ENCODE measurements at places on chromosomes 1 and 21.

DNA sequence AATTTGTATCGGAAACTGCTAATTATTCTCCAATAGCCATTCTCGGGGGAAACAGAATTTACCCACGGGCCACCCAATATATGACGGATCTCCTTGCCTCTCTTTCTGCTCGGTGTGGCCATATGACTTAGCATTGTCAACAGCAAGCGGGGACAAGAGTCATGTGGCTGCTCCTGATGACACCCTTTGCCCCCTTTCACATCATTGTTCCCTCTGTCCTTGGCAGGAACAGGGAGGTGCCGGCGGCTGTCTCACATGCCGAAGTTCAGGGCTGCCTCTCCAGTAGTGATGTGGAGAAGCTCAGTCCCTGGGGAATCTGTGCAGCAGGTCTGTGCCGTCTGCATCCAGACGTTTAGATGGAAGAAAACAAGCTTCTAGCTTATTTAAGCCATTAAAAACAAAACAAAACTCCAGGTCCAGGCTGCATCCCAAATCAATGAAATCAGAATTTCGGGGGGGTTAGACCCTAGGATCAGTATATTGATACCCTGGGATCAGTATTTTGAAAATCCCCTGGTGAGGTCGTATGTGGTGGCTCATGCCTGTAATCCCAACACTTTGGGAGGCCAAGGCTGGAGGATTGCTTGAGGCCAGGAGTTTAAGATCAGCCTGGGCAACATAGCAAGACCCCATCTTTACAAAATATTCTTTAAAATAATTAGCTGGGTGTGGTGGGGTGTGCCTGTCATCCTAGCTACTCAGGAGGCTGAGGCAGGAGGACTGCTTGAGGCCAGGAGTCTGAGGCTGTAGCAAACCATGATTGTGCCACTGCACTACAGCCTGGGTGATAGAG lies 10.8 kb downstream of the MYOM3 start:
- DNase-seq = no peak

- DNase-seq = no peak
Observed at GRCh38 chr1:160221089-160221488, 15.9 kb downstream of the PEA15 start.

GRCh38 chr1:60461925-60462595 lies 388.5 kb upstream of the C1orf87 start:
- no peak for DNase-seq

DNA sequence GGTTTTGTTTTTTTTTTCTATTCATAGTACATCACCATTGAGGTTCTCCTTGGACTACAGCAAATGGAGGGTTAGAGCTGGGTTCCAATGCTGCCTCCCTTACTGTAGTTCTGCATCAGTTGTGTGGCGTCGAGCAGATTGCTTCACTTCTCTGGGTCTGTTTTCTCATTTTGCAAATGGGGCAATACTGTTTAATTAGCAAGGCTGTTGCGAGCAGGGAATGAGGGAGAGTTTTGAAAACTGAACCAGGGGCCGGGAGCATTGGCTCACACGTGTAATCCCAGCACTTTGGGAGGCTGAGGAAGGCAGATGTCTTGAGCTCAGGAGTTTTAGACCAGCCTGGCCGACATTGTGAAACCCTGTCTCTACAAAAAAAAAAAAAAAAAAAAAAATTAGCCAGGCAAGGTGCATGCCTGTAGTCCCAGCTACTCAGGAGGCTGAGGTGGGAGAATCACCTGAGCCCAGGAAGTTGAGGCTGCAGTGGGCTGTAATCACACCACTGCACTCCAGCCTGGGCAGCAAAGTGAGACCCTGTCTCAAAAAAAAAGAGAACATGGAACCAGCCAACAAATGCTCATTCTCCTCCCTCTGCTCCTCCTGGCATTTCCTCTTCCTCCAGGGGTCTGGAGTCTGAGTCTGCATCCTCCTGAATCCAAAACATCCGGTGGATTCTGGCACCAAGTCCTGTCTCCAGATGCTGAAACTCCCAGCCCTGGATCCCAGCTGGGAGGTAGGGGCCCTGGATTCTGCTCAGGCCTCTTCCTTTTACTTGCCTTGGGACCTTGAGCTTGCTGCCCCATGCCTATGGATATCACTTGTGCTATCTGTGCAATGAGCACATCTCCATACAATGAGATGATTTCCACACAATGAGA lies 3.7 kb upstream of the PLOD1 start:
- no peak for DNase-seq

- DNase-seq = no peak
Observed at GRCh38 chr1:212698467-212699103, 1.1 kb downstream of the BATF3 start.

GRCh38 chr1:100750005-100750885 lies 30.7 kb downstream of the VCAM1 start:
- peak; percentile 16 for DNase-seq
